Activated T-helper 17 cell treated with anti-CD3 and anti-CD28 coated beads, Interleukin-2, amount 50 U/mL, for 72 hours (primary cell): ENCODE measurements at places on chromosomes 3 and 15. TPM values are rescaled to one million over a fixed set of nuclear protein-coding genes. Genes with fewer than 3 reads are reported as not detected.
A peak's percentile ranks its signal among the peaks of the same experiment; 100 is the strongest.

DNA sequence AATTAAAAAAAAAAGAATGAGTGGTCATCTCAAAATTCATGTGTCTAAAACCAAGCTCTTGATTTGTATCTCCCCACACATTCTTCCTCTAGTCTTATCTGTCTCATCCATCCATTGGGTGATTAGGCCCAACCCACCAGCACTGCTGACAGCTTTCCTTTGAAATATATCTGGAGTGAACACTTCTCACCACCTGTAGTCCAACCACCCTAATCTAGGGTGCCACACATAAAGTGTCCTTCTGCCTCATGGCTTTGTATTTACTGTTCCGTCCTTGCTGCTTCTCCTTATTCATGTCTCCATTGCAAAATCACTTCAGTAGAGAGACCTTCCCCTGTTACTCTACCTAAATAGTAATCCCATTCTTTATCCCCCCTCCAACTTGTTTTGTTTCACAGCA lies 82.4 kb upstream of the PTX3 start:
- no peak overlapping the region for H3K4me3 ChIP-seq
- H3K27ac ChIP-seq, result no peak overlapping the region
- no peak for ATAC-seq
- peaks cover 7% of the 10 kb centered on the region for H3K27me3 ChIP-seq
- no peaks in the 10 kb centered on the region for H3K4me1 ChIP-seq

TMEM212 gene
- not detected for total RNA-seq

UBAP1L gene
- total RNA-seq, result 6.1 TPM

DNA sequence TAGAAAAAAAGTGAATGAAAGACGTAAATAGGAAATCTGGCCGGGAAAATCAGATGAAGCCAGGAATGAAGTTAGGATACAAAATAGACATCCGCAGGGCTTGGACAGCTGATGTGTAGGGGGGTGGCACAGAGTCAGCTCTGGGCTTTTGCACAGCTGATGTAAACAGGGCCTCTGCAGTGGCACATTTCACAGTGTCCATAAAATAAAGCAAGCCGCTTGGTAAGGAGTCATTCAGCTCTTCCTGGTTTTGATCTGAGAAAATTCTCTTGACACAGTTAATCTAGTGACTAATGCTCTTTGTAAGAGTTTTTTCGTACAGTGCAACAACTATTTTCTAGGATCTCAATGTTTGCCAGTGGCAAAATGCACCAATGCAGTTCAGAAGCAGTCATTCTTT lies 153.3 kb downstream of the USP13 start:
- no peak overlapping the region for H3K27ac ChIP-seq
- H3K4me3 ChIP-seq, result no peak overlapping the region
- no peaks in the 10 kb centered on the region for H3K4me1 ChIP-seq
- ATAC-seq, result no peak

EPHB3 gene
- 0.11 TPM for total RNA-seq

CALML4 gene
- 12.5 TPM for total RNA-seq

SCAMP5 gene
- total RNA-seq, result 5.3 TPM

- no peaks in the 10 kb centered on the region for H3K27me3 ChIP-seq
- peaks cover 11% of the 10 kb centered on the region for H3K4me1 ChIP-seq
- peak overlapping the region; percentile 69 for H3K4me3 ChIP-seq
- no peak for ATAC-seq
- H3K36me3 ChIP-seq, result peaks cover 8% of the 10 kb centered on the region
These were observed 558 bp upstream of the IL17RC start for GRCh38 chr3:9916346-9916733.

DNA sequence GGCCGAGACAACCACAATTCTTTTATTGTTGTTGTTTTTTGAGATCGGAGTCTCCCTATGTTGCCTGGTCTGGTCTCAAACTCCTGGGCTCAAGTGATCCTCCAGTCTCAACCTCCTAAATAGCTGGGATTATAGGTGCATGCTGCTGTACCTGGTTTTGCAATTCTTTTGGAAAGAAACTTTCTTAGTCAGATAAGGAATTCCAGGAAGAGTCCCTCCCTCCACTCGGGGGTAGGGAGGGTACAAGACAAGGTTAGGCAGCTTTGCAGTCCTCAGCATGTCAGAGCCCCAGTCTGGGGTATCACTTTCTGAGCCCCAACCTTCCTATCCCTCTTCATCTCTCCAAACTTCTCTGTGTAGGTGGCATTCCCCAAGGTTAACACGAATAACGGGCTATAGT lies 33.8 kb upstream of the FURIN start:
- ATAC-seq, result no peak
- peaks cover 38% of the 10 kb centered on the region for H3K36me3 ChIP-seq
- peaks cover 46% of the 10 kb centered on the region for H3K4me1 ChIP-seq
- H3K27ac ChIP-seq, result peak overlapping the region; percentile 25
